Activated T-cell treated with anti-CD3 and anti-CD28 coated beads for 24 hours (primary cell): ENCODE measurements at places on chromosomes 7 and 10.

DNA sequence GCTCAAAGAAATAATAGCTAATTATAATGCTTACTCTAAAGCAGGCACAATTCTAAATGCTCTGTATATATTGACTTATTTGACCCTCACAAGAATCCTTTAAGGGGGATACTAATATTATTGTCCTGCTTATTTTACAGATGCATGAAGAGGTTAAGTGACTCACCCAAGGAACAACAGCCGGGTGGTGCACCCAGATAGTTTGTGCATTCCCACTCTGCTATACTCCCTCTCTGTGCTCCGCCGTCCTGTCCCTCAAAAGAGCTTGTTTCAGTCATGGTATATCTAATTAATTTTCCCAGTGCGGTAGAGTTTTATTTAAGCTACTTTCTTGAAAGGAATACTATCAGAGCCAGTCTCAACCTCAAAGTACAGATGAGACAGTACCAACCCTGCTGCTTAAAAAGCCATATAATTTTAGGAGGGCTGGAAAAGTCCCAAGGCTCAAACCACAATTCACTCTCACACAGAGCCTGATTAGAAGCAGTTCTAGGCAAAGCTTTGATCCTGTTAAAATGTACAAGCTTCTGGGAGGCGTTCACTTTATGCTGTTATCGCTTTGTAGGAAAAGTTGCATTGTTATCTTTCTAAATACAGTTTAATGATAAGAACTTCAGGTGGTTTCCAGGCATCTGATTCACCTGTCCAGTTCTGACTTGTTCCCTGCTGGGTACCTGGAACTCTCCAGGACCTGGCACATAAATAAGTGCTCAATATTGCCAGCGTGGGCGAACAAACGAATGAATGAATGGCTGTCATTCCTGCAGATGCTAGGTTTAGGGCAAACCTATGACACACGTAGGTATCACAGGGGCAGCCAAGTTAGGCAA is 261.5 kb upstream of the KLF14 start:
- DNase-seq: no peak

- DNase-seq: no peak
Observed at GRCh38 chr7:151132461-151133205, 34.9 kb downstream of the GBX1 start.

- no peak for DNase-seq
Observed at GRCh38 chr10:118692872-118693271, 61.9 kb downstream of the CACUL1 start.

DNA sequence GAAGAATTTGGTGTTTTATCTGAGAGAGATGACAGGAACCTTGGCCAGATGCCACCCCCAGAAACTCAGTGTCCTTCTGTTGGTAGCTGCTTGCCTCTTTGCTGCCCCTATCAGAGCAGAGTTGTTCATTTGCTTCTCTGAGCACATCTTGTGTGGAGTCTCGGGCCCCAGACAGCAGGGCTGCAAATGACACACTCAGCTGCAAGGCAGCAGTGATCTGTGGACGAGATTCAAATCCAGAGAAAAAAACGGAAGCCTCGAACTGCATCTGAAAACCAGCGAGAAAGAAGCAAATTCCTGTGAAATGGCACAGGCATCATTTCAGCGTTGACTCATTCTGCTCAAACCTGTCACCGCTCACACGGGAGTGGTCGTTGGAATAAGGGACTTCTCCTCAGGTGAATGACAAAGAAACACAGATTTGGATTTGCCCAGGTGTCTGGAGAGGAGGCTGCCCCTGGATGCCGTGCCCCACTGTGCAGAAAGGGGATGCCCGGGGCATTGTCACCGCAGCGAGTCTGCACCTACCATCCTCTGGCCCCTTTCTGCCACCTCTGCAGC is 144.7 kb downstream of the PFKFB3 start:
- DNase-seq: peak; percentile 47

DNA sequence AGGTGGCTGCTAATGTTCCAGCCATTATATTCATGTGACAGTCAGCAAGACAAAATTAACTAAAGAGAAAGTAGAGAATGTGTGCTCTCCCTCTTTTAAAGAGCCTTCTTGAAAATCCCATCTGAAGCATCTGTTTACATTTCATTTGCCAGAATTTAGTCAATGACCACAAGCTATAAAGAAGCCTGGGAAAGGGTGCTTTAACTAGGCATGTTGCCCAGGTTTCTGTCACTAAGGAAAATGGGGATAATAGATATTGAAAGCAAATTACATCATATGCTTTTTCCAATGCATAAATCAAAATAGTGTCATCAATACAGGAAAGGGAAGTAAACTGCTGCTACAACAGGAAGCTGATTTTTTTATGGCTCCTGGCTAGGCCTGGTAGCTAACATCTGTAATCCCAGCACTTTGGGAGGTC is 67.7 kb downstream of the ELAPOR2 start:
- no peak for DNase-seq

- no peak for DNase-seq
Observed at GRCh38 chr7:5441840-5442503, 18.3 kb upstream of the TNRC18 start.

- DNase-seq: no peak
Observed at GRCh38 chr7:142463401-142463850, 205.6 kb upstream of the PRSS58 start.

- no peak for DNase-seq
Observed at GRCh38 chr10:122995936-122996335, 12.7 kb downstream of the IKZF5 start.

GRCh38 chr7:22561321-22561811 is 61.4 kb upstream of the STEAP1B start:
- no peak for DNase-seq

- no peak for DNase-seq
Observed at GRCh38 chr7:112007185-112007584, 199.0 kb downstream of the DOCK4 start.

DNA sequence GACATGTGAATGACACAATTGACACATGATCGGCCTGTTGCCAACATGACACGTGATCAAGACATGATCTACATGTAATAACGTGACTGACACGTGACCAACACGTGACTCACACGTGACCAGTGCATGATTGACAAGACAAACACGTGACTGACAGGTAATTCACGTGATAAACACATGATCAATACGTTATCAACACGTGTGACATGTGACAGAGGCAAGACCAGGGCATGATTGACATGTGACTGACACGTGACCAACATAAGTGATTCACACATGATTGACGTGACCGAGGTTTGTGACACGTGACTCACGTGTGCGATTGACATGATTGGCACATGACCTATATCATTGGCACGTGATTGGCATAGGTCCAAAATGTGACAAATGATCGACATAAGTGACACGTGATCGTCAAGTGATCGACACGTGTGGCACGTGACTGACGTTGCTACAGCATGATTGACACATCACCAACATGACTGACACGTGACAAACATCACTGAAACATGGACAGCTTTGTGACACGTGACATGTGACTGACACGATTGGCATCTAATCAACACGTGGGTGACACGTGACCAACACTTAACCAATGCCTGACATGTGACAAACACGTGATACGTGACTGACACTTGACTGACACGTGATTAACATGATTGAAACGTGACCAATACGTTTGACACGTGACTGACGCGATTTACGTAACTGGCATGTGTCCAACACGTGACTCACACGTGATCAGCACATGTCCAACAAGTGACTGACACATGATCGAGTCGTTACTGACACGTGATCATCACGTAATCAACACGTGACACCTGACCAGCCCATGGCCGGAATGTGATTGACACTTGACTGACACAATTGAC is 23.0 kb downstream of the CRPPA start:
- no peak for DNase-seq

GRCh38 chr10:80275756-80276155 is 13.7 kb downstream of the MAT1A start:
- no peak for DNase-seq

DNA sequence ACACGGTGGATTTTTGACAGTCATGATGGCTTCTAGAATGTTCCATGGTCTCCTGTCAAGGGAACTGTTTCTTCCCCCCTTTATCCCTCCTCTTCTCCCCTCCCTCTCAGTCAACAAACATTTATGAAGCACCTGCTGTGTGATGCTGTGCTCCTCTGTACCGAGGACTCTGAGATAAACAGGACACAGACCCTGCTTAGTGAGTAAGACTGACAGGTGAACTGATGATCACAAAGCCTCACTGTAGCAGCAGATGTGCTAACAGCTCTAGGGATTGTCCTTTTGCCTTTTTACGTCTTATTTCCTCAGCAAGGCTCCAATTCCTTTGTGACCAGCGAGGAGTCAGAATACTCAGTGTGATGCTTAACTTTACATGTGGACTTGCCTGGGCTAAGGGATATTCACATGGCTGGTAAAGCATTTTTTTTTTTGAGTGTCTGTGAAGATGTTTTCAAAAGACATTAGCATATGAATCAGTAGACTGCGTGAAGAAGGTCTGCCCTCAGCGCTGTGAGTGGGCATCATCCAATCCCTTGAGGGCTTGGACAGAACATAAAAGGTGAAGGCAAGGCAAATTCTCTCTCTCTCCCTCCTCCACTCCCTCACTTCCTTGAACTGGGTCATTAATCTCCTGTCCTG is 170.1 kb downstream of the ADRA2A start:
- no peak for DNase-seq

GRCh38 chr10:18144928-18145327 is 4.7 kb downstream of the CACNB2 start:
- DNase-seq: no peak
